Mucosa of descending colon (tissue), 3 donors: ENCODE measurements at places on chromosomes 1 and 21.

- DNase-seq, result no peak
Observed at GRCh38 chr21:39531064-39531463, 79.3 kb downstream of the SH3BGR start.

DNA sequence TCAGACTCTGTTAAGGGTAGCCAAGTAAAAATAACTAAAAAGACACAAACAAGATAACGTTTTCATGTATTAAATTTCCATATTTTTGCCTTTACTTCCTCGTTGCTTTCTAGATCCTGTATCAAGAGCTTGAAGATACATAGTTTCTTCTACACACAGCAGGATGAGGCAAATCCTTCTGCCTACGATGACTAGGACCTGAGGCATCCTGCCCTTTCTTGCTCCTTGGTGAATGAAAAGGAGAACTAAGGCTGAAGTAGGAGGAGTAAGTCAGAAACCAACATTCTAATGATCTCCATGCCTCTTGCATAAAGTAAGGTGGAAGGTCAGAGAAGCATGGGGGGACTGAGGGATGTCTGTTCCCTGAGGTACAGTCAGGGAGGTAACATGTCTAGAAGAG, 102.6 kb downstream of the GPATCH2 start:
- no peak for DNase-seq

- no peak for DNase-seq
Observed at GRCh38 chr1:164671323-164671965, 112.5 kb downstream of the PBX1 start.

DNA sequence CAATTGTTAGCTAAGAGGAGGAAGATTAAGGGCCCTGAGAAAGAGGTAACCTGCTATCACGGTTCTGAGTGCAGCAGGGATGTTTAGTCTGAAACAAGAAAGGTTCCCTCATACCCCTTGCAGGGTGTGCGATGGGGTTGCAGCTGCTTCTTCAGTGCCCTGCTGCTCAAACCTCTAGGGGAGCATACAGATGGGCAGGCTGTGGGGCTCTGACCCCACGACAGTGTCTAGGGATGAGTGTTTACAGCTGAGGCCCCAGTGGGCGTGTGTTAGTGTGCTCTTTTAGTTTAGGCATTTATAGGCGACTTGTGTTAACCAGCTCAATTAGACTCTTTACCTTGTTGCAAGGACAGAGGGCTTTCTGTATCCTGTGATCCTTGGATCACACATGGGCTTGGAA, 41.3 kb upstream of the PLA2G5 start:
- no peak for DNase-seq

DNA sequence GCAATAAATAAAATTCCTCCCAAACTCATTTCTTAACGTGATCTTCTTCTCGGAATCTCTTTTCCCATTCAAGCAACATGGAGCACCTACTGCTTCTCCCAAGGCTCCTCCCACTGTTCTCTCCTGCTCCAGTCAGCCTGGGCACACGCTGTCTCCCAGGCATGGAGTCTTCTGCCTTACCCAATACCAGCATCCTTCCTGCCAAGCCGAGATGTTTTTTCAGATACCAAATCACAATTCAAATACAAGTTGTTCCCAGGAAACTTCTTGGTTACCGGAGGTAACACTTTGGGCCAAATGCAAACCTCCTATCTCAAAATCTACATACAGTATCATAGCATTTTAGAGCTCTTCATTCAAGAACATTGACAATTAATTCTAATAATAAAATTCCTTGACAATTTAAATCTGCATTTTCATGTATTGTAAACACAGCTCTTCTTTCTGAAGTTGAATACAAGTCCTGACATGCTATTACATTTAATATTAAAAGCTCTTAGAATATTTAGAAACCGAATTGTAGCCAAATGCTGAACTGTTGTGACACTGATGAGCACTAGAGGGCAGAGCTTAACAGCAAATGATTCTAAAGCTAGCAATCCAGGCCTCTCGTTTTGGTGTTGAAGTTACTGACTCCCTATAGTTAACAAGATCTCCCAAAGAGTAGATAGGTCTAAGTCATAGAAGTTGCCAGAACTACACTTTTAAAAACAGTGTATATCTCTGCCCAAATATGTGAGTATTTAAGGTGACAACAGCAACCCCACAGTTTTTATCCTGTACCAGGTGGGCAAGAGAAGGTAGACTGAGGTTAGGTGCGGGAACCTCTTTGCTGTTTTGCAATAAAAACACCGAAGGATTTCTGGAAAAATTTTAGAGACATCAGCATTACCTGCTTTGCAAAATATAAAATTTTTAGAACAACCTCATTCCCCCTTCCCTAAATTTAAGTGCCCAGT, 52.3 kb downstream of the BCAR3 start:
- peak; percentile 75 for DNase-seq
